Mucosa of gallbladder (tissue), 1 donor: ENCODE measurements at places on chromosomes 2 and 18. TPM values are rescaled to one million over a fixed set of nuclear protein-coding genes. Genes with fewer than 3 reads are reported as not detected.

DNA sequence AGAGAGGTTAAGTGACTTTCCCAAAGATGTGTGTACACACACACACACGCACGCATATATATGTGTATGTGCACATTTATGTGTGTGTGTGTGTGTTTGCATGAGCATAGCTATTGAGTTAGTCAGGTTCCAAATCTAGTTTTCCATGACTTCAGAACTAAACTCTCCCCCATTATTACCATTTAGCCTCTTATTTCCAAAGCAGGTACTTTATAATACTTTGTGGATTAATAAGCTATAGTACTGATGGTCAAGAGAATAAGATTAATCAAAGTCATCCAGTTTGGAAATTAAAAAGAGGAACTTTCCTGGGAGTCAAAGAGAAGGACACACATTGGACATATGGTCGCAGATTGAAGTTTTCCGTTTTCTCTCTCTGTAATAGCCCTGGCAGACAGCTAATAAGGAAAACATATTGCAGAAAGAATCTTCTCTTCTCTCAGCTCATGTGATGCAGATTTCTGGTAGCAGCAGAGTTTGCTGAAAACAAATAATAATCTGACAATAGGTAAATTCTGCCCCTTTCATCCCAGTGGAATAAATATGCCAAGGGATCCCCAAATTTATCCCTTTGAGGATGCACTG lies 410.9 kb upstream of the TCF4 start:
- no peak for DNase-seq

DNA sequence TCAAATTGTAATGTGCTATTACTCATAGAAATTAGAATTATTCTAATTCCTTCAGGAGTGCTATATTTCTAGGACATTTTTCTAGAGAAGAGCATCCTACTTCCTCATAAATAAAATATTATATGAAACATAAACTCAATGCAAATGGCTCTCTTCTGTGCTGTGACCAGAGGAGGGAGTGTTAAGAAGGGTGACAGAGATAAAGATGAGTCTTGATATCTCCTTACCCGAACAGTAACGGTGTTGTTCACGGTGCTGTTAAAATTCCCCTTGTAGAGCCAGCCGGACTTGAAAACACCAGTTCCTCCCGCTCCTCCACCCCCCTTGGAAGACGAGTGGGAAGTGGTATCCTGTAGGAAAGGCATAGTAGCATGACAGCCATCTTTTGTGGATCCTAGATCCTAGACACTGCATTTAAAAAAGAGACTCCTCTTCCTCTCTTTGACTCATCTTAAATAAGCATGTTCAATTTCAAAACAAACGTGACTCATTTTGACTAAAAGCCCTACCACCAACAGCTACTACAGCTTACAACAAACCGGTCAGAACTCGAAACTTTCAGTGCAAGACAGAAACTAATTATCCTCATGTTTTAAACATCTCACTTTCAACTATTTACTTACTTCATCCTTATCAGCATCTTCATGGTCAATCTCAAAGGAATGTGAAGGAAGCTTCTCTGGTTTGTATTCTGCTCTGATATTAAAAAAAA lies 156.3 kb downstream of the DOCK10 start:
- DNase-seq: no peak

- no peak for DNase-seq
These were observed 1.1 kb upstream of the FN1 start for GRCh38 chr2:215436705-215437565.

- DNase-seq: no peak
These were observed 941 bp upstream of the SGO2 start for GRCh38 chr2:200525066-200525465.

DNA sequence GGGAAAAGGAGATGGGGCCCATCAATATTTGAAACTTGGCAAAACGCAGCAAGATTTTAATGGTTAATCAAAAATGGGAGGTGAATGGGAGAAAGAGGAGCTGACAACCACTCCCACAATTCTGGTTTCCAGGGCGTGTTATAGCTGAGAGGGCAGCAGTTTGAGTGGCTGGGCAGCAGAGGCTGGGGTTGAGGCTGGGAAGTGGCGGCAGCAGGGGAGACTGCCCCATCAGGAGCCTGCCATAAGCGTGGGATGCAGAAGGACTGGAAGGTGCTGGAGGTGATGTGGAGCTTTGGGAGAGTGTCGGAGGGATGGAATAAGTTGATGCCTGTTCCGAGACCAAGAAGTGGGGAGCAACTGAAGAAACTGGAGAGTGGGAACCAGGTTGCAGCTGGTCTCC lies 48.9 kb upstream of the SH3RF3 start:
- no peak for DNase-seq

- peak; percentile 87 for DNase-seq
These were observed at the start of gene KLHL29 for GRCh38 chr2:23384551-23385343. Gene KLHL29 (plus strand): TSS chr2:23385179. CDS start chr2:23562197, 177,018 bp downstream.

GRCh38 chr2:187575751-187576067 lies 21.5 kb upstream of the TFPI start:
- DNase-seq: no peak

DNA sequence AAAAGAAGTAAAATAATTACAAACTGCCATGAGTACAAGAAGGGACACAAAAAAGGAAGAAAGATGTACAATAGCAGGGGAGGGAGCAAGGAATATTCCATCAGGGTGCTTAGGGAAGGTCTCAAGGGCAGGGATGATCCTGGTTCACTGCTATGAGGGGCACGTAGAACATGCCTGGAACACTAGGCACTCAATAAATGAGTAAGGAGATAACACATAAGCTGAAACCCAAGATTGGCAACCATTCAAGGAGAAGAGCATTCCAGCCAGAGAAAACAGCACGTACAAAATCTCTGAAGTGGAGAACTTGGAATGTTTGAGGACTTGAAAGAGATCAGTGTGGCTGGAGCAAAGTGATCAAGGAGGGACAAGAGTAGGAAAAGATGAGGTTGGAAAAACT lies 103.2 kb downstream of the FAM161A start:
- DNase-seq: no peak

GRCh38 chr2:150595803-150596470 lies 108.5 kb upstream of the RND3 start:
- DNase-seq: no peak

ARHGAP28 gene
- 11.2 TPM for total RNA-seq

KIAA1328 gene
- 5.7 TPM for total RNA-seq

SLC11A1 gene
- 15.1 TPM for total RNA-seq
